ENCODE measurements at places on chromosomes 2 and 18.

GRCh38 chr2:8643996-8644356, 37.9 kb upstream of the ID2 start:
- DNase-seq = no peak

- no peak for DNase-seq
Observed at GRCh38 chr18:50610349-50610748, 50.5 kb downstream of the MAPK4 start.

DNA sequence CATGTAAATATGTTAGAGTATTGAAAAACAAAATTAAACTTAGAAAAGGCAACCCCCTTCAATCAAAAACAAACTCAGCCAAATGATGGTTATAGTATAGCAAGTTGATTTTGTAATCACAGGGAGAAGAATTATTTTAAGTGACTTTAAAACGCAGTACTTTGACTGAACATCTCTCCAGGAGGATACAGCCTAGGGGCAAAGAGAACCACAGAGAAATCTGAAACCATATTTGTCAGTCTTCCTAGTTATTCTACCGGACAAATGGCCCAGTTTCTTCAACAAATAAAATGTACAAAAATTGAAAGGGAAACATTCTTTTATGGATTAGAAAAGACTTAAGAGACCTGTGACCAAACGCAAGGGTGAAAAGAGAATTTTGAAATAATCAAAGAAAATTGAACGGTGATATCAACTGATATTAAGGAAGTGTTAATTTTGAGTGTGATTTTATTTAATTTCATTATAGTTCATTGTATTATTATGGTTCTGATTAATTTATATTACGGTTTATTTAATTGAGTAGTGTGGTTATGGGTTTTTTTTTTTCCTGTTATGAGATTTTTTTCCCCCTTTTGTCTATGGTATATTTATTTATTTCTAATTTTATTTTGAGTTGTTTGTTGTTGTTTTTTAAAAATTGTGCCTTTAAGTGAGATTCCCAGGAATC, 75.3 kb downstream of the HNRNPLL start:
- DNase-seq = no peak

DNA sequence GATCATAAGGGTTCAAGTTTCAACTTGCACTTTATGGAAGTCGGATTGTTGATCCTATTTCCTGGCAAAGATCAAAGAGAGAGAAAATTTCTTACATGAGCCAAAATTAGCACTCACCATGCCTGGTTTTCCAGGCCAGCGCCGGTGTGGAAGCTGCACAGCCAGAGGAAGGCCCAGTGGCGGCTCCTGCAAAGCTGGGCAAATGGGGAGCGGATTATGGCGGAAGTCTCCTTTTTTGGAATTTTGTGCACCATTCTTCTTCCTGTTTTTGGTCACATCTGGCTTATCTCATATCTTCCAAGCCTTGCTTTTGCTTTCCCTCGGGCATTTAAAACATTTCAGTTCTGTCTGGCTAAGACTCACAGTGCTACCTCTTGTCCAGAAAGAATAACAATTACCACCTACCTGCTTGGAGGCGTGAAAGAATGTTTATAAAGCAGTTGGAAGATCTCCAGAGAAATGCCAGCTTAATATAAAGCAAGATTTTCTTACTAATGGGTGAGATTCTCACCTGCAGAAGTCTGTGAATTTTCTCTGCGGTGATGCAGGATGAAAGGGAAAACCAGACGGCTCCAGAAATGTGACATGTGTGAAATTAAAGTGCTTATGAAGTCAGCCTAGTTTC, 94.3 kb downstream of the ASAP2 start:
- no peak for DNase-seq

GRCh38 chr2:134712299-134712698, 6.5 kb downstream of the TMEM163 start:
- no peak for DNase-seq

DNA sequence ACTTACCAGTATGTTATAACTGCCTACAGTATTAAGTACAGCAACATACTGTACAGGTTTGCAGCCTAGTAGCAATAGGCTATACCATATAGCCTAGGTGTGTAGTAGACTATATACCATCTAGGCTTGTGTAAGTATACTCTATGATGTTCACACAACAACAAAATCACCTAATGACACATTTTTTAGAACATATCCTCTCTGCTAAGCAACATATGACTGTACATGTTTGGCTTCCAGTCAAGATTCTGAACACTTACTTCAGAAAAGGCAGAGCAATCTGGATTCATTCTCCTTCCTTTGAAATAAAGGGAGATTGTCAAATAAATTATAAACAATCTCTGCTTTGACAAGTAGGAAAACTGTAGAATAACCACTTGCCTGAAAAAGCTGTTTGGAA, 81.8 kb downstream of the EXOC6B start:
- DNase-seq = no peak

GRCh38 chr2:43218702-43219382, 7.6 kb downstream of the ZFP36L2 start:
- peak; percentile 83 for DNase-seq

DNA sequence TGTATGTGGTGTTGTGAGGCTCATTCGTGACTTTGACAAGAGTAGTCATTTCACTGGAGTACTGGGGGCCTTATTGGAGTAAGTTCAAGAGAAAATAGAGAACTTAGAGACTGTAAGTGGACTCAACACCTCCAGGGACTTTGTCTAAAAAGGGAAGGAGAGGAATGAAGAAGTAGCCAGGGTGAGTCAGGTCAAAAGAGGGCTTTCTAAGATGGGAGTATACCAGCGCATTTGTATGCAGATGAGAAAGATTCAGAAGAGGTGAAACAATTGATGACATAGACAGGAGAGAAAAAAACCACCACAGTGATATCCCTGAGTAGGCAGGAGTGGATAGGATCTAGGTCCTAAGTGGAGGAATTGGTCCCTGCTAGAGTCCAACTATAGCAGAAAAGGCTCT, 246.8 kb downstream of the IKZF2 start:
- no peak for DNase-seq

DNA sequence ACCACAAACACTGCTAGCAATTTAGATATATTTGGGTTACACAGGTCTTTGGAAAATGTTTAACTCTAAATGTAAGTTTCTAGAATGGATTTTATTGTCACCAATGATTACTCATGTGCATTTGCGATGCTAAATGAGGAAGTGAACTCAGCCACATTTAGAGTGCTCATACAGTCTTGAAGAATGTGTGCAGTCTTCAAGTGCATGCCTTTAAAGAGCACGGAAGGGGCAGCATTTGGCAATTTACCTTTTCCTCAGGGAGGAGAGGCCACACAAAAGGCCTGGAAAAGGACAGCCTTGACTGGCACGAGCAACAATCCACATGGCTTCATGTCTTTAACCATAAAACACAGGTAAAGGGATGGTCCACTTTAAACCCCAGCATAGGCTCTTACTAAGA, 78.5 kb upstream of the STK17B start:
- DNase-seq = no peak

DNA sequence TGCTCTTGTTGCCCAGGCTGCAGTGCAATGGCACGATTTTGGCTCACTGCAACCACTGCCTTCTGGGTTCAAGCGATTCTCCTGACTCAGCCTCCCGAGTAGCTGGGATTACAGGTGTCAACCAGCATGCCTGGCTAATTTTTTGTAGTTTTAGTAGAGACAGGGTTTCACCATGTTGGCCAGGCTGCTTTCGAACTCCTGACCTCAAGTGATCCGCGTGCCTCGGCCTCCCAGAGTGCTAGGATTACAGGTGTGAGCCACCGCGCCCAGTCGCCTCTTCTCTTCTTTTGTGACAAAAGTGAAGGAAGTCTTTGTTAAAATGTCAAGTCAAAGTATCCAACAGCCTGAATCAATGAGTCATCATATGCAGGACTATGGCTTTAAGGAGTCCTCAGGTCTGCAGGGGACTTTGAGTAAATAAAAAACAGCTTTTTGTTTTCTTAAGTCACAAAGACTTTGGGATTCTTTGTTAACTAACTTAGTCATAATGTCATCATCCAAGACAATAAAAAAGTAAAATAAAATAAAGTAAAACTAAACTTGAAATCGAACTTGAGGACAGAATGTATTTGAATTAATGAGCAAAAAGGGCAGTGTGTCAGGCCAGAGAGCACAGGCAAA, 1153.2 kb downstream of the SUCLG1 start:
- no peak for DNase-seq

DNA sequence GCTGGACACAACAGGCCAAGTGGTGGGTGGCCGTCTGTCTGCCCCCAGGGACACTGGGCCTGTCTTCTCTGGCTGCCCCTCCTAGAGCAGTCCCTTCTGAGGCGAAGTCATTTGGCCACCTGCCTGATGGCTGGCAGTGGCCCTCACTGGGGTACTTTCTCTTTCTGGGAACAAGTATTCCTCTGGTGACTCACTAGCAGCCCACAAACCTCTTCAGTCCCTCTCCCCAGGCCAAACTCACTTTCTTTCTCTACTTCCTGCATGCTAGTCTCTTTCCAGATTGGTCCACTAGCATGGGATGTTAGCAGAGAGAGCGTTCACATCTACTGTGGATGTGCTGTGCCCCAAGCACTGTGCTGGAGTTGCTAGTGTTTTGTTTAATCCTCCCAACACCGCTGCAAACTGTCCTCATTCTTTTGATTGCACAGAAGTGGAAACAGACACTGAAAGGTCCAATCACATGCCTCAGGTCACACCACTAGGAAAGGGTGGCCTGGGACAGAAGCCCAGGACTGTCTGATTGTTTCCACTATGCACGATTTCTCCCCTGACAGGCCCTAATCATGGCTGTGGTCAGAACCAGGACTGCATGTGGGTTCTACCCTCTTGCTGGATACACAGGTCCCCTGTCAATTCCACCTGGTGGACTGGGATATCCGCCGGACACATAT, 5.2 kb downstream of the DYSF start:
- DNase-seq = no peak

GRCh38 chr2:48210189-48210588, 303.9 kb upstream of the FBXO11 start:
- no peak for DNase-seq

GRCh38 chr2:13813236-13813635, 819.3 kb upstream of the LRATD1 start:
- no peak for DNase-seq

GRCh38 chr2:38115216-38116032, 39.5 kb upstream of the CYP1B1 start:
- peak; percentile 33 for DNase-seq

GRCh38 chr2:18445433-18446320, 114.8 kb downstream of the RDH14 start:
- no peak for DNase-seq

GRCh38 chr18:64183665-64184064, 34.8 kb upstream of the LINC00305 start:
- no peak for DNase-seq

- DNase-seq = no peak
Observed at GRCh38 chr2:147375073-147375472, 469.8 kb upstream of the ACVR2A start.

Data from GM12864 (cell line).